ENCODE measurements at places on chromosomes 5 and 9.

- no peak for DNase-seq
Measured at GRCh38 chr5:28726815-28727214, 1688.4 kb upstream of the CDH9 start.

- DNase-seq, result no peak
Measured at GRCh38 chr5:72586788-72587530, 79.7 kb upstream of the ZNF366 start.

DNA sequence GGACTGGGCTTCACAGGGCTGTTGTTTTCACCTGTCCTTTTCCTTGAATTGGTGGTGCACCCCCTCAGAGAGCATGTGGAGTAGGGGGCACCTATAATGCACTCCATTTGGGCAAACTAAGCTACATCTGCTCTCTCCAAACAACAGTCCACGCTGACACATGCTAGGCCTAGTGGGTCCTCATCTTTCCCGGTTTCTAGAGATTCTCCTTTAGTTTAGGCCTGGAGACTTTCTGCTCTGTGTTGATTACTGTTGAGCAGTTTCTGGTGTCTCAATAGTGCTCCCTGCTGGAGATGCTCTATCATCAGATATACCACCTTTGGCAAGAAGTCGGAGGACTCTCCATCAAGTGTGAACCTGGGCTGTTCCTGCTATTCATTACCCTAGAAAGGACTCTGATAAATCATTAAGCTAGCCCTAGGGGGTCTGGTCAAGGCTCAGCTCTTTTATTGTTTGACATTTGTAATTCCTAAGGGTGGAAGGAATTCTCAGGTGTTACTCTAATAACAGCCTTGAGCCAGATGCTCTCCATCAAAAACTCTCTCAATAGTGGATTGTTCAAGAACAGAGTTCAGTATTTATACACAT, 64.0 kb upstream of the FYB1 start:
- peak; percentile 24 for DNase-seq

DNA sequence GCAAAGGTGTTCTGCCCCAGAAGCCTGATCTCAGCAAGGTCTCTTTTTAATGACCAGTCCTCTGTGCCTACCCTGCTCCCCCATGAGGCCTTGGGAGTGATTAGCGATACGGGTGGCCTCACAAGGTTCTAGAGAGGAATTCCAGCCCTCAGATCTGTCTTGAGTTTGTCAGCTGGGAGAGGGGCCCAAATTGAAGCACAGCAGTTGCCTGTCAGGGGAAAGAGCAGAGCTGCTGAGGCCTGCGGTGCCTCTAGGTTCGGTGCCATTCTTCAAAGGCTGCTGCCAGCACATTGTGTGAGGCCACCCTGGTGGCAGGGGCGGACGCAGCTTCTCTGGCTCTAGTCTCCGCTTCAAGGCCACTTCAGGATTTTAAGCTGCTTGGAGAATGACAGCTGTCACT, 85.7 kb upstream of the GRIA1 start:
- no peak for DNase-seq

GRCh38 chr5:10513501-10514442, 50.1 kb upstream of the ANKRD33B start:
- DNase-seq, result no peak

DNA sequence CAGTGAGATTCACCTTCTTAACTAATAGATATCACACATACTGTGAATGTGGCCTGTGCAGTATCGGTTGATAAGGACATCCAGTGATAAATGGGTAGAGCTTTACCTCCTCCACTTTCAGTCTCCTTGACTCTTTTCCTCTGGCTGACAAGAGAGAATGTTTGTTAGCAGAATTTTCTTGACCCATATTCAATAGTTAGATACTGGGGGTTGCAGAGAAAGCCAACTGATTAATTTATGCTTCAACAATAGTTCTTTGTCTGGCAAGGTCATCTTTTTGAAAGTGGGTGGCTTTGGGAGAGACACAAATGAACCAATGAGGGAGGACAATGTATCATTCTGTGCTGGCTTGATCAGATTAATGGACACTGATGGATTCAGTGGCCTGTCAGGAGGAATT, 30.3 kb downstream of the TTC23L start:
- DNase-seq, result no peak

- no peak for DNase-seq
Measured at GRCh38 chr9:18826248-18826647, 206.8 kb downstream of the SAXO1 start.

- no peak for DNase-seq
Measured at GRCh38 chr5:123278284-123278683, 144.9 kb downstream of the CEP120 start.

GRCh38 chr9:727767-728166, 113.7 kb upstream of the DMRT1 start:
- DNase-seq, result no peak

DNA sequence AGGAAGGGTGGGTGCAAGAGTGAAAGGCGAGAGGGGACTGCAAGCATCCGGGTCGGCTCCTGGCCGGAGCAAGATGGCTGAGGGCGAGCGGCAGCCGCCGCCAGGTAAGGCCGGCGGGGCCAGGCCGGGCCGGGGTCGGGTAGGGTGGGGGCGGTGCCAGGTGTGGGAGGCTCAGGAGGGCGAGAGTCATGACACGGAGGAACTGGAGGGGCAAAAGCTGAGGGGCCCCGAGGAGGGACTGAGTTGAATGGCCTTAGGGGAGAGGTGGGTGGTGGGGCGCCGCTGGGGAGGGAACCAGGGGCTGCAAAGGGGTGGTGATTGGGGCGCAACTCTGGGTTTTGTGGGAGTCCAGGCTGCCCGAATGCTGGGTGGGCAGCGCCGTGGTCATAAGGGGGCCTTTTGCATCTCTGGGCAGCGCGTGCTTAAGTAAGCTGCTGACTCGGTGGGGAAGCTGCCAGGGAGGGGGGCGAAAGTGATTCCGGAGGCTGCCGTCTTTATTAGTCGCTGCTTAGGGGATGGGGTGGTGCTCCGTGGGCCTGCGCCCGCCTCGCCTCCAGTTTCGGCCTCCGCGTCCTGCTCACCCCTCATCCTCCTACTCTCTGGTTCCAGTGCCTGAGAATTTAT, 425 bp downstream of the PTPA start:
- no peak for DNase-seq

GRCh38 chr9:42396318-42396717, 212.9 kb downstream of the SPATA31A6 start:
- no peak for DNase-seq

DNA sequence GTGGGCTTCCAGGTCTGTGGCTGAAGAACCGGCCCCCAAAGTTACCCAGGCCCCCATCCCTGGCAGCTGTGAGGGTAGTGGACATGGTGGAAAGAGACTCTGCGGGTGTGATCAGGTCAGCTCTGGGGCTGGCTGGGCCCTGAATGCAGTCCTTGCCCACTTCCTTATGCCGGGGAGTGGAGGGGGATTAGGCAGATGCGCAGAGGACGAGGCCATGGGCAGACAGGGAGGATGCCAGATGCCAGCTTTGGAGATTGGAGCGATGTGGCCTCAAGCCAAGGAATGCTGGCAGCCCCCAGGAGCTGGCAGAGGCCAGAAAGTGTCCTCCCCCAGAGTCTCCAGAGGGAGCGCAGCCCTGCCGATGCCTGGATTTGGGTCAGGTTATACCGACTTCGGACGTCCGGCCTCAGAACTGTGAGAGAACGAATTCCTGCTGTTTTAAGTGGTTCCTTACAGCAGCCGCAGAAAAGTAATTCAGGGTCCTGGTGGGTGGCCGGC, 69.8 kb downstream of the ADAMTS2 start:
- no peak for DNase-seq

DNA sequence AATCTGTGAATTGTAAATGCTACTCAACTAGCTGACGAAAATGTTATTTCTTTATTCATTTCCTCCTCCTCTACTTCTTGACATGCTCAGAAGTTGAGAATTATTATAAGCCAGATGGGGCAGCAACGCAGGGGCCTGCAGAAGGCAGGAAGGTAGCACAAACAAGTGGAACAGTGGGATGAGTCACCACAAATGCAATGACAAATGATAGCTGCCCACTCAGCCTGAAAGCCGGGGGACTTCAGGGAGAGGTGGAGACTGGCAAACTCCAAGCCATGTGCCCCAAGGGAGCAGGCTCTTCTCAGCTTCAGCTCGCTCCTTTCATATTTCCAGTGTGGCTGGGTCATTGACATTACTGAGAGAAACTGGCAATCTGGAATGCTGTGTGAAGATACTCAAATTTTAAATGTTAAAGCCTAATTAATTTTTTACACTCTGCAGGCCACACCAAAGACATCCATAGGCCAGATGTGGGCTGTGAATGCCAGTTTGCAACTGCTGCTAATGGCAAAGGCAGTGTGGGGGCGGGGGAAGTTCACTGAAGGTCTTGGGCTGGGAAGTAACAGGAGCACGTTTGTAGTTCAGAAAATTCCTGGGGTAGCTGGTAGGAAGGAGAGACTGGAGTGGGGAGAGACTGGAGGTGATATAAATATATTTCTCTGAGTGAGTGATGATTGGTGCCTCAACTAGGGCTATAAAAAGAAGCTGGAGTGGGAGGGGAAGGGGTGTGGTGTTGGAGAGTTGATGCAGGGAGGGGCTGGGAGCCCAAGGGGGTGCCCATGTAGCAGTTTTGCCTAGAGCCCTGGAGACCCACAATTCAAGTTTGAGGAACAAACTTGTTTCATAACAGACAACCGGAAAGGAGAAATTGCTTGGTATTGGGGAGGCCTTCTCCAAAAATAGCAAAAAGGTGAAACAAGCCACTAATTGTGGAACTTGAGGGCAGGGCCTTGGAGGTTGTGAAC, 20.8 kb upstream of the ADRB2 start:
- DNase-seq, result no peak

- DNase-seq, result no peak
Measured at GRCh38 chr5:62631909-62632580, 53.4 kb downstream of the LRRC70 start.

GRCh38 chr9:15304632-15305031, 2.4 kb downstream of the TTC39B start:
- no peak for DNase-seq

- DNase-seq, result no peak
Measured at GRCh38 chr9:34513567-34514214, 9.1 kb downstream of the ENHO start.

- DNase-seq, result no peak
Measured at GRCh38 chr9:98430535-98431292, 175.3 kb upstream of the TBC1D2 start.

- no peak for DNase-seq
Measured at GRCh38 chr9:86822006-86822801, 125.1 kb downstream of the GAS1 start.

DNA sequence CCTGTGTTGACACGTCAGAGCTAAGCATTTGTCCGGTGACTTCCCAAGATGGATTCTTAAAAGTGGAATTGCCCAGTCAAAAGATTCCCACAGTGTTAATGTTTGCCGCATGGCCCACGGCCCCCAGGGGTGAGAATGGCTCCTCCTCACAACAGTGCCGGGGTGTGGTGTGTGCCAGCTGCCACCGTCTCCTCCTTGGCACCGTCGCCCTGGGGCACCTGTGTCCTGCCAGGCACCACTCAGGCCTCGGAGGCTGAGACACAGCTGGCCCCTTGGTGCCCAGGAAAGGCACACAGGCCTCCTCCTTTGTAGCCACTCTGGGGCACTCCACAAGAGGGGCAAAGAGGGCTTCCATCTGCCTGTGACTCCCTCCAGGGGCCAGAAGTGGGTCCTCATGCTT, 4.3 kb downstream of the KCNT1 start:
- no peak for DNase-seq

GRCh38 chr9:93662952-93663572, 86.7 kb downstream of the PHF2 start:
- DNase-seq, result no peak

DNA sequence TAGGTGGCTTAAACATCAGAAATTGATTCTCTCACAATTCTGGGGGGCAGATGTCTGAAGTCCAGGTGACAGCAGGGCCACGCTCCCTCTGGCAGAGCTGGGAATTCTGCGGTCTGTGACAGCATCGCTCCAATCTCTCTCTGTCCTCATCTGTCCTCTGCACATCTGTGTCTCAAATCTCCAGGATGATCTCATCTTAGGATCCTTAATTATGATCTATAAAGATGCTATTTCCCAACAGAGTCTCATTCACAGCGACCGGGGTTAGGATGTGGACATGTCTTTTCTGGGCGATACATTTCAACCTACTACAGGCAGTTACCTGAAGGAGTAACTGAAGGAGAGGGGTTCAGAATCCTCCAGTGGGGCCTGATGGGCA, 31.4 kb downstream of the ANKRD33B start:
- DNase-seq, result no peak
